Urinary bladder (tissue), 4 donors: ENCODE measurements at places on chromosomes 12 and 14.

DNA sequence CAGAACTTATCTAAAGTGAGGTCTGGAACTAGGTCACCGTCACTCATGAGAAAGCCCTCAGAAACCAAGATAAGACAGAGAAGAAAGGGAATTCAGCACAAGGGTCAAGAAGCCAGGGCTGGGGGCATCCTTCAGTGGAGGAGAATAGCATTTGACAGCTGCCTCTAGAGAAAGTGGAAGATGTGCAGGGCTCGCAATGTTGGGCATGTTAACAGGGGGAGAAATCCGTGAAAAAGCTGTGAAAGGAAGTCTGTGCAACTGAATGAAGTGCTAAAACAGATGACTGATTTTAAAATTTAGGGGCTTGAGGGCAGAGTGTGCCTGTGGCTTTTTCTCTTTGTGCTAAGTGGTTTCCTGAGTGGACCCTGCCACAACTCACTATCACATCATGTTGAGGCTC is 97.7 kb upstream of the IFNG-AS1 start:
- DNase-seq, result no peak

DNA sequence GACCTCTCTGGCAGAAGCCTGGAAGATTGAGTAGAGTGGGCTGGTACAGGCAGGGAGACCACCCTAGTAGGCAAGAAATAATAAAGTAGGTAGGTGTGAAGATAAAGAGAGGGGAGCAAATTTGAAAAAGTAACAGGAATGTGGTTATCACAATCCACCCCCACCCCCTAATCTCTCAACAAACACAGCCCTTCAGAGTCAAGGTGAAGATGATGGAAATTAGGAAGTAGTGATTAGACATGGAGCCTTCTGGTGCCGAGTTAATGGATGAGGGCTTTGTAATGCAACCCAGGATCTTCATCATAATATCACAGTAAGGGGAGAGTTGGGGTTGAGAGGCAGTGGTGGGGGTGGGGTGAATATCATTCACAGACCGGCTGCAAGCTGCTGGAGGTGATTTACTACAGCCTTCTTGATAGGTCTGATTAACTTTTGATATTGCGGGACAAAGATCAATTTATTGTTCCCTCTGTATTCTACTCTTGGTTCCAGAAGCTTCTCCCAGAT is 29.2 kb upstream of the CRY1 start:
- DNase-seq, result no peak

GRCh38 chr12:29756741-29757390 is 26.9 kb downstream of the TMTC1 start:
- no peak for DNase-seq

GRCh38 chr14:50964683-50965390 is 20.6 kb upstream of the PYGL start:
- peak; percentile 92 for DNase-seq

DNA sequence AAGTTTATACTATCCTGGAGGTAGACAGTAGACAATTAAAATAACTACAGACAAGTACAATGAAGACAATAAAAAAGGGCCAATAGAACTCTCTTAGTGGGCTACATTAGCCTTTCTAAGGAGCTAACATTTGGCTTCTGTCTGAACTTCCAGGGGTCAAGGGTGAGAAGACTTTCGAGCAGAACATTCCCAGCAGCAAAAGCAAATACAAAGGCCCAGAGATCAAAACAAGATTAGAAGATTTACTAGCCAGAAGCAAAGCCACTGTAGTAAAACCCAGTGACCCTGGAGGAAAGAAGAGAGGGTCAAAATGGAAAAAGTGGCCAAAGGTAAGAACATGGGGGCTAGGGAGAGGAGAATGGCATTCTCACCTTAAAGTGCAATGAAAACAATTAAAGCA is 63.2 kb downstream of the ATP2B1 start:
- no peak for DNase-seq

GRCh38 chr12:72738811-72739210 is 466.6 kb downstream of the TRHDE start:
- no peak for DNase-seq
